ENCODE measurements at places on chromosomes 1 and 21.
A peak's percentile ranks its signal among the peaks of the same experiment; 100 is the strongest.

DNA sequence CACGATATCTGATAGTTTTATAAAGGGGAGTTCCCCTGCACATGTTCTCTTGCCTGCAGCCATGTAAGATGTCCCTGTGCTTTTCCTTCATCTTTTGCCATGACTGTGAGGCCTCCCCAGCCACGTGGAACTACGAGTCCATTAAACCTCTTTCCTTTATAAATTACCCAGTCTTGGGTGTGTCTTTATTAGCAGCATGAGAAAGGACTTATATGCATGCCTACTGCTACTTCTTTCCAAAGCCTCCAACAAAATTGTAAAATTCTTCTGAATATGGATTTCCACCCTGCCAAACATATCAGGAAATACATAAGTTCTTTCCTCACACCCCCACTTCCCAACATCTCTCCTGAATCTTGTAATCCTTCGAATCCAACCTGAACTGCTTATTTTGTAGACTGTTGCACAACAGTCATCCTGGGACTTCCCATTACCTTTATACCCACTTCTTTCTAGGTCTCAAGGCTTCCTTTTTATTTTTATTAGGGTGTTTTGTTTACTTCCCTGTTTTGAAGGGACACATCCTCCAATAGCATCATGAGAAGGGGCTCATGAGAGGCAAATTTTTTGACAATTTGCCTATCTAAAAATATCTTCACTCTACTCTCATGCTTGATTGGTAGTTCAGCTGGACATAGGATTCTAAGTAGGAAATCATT, 67.5 kb upstream of the MUTYH start:
- no peak for DNase-seq

DNA sequence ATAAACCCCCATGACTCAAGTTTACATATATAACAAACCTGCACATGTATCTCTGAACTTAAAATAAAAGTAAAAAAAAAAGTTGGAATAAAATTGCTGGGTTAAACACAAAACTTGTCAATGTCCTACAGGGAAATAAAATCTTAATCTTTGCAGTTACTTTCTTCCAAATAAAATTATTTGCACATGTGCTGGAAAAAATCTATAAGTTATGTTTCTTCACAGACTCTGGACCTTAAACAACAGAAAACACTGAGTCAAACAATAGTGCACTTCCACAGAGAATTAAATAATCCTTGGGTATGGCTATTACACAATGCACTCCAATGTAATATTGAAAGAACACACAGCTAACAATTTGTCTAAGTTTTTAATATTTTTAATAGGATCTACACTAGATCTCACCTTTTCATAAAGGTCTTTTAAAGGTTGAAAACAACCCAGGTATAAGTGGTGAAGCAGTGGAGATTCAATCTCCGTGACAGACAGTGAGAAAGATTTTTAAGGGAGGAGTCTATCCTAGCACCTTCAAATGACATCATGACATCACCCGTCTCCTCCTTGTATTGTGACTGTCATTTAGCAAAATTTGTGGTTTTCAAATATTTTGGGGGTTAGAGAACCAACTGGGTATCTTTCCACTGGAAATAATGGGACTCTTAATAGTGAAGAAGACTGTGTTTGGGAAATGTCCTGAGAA, 25.2 kb upstream of the FGGY start:
- no peak for DNase-seq

DNA sequence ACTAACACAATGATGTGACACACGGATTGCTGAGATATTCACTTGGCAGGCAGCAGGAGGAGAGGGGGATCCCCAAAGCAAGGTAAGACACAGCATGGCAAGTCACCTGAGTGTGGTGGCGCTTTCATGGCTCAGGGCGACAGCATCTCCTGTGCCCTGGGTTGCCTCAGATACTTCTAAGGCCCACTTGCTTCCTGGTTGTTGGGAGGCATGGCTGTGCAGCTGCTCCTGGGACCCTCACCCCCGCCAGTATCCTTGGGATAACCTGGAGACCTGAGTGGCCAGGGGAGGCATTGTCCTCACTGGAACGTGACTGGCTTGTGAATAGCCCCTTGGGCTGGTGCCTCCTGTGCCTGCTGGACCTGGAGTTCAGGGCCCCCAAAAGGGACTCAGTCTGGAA, 69.8 kb downstream of the STUM start:
- DNase-seq: no peak

- DNase-seq: no peak
These were observed 440.9 kb upstream of the ZRANB2 start for GRCh38 chr1:71521655-71522264.

- DNase-seq: no peak
These were observed 68.4 kb downstream of the LPGAT1 start for GRCh38 chr1:211762206-211762605.

- no peak for DNase-seq
These were observed 12.5 kb upstream of the GUCA2A start for GRCh38 chr1:42176902-42177519.

GRCh38 chr1:51313268-51313852, 17.0 kb downstream of the TTC39A start:
- no peak for DNase-seq

DNA sequence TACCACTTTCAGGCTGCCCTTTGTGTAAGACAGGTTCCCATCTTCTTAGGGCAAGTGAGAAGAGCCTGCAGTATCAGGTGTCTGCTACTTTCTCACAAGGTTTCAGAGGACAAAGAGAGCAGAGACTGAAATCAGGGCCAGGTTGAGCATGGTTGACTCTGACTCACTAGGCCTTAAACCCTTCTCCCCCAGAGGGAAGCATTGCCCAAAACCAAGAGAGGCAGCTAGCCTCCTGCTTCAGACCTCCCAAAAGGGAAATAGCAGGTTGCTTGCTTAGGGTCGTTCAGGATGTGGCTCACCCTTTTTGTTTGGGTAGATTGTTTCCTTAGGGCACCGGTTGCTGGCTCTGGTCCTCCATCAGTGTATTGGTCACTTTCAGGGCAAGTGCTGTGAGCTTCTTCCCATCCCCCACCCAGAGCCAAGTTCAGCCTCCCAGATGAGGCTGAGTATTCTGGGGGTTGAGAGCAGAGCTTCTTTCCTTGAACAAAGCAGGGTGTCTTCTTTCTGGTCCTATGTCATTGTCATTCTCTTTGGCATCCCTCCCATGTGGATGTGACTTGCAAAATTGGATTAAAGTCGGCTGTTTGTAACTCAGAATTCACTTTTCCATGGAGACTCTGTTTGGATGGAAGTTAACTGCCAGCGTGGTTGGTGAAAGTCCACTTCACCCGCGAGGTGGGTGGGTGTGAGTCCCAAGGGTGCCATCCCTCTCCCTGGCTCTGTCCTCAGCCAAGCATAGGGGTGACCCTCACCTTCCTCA, 55.5 kb upstream of the GALNT2 start:
- no peak for DNase-seq

GRCh38 chr1:2499986-2500596, 24.0 kb downstream of the PLCH2 start:
- peak; percentile 79 for DNase-seq

- no peak for DNase-seq
These were observed 263.5 kb downstream of the LMO4 start for GRCh38 chr1:87592156-87592555.

GRCh38 chr1:53703174-53703573, 35.8 kb downstream of the GLIS1 start:
- DNase-seq: no peak

DNA sequence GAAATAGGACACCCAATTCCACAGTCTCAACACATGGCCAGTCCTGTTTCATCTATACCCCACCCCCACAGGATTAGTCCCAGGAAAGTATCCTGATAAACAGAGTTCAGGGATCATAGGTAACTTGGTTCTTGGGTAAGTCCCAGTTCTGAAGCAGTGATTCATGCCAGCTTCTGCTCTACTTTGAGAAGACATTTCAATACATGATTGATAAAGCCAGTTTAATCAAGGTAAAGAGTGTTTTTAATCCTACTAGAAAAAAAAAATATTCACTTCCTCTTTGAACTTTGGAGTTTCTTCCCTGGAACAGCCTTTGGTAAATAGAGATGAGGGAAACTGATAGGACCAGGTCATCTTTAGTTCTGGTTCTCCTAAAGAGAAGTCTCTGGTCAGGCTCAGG, 142.4 kb downstream of the TLR5 start:
- DNase-seq: no peak

DNA sequence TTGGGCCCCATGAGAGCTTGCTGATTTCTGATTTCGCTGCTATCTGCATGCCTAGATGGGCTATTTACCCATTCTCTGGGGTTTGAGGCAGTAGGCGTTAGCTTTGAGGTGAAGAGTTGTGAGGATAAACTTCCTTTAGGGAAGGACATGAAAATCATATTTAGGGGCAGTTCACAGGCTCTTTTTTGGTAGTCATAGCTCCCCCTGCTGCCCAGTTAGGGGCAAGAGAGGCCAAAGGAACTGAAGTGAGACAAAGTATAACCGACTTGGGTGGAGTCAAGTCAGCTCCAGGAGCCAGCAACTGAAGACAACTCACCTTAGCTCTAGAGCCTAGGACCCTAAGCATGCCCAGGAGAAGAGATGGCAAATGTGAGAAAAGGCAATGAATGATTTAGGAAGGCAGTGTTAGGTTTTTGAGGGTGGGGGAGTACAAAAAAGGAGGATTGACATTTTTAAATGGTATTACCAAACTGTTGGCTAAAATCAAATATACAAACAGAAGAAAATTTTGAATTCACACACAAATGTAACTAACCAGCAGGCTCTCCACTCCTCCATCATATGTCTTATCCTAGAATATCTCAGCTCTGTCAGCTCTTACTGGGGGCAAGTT, 625.2 kb downstream of the LMO4 start:
- peak; percentile 61 for DNase-seq

GRCh38 chr1:65026235-65026634, 59.9 kb upstream of the JAK1 start:
- DNase-seq: no peak

DNA sequence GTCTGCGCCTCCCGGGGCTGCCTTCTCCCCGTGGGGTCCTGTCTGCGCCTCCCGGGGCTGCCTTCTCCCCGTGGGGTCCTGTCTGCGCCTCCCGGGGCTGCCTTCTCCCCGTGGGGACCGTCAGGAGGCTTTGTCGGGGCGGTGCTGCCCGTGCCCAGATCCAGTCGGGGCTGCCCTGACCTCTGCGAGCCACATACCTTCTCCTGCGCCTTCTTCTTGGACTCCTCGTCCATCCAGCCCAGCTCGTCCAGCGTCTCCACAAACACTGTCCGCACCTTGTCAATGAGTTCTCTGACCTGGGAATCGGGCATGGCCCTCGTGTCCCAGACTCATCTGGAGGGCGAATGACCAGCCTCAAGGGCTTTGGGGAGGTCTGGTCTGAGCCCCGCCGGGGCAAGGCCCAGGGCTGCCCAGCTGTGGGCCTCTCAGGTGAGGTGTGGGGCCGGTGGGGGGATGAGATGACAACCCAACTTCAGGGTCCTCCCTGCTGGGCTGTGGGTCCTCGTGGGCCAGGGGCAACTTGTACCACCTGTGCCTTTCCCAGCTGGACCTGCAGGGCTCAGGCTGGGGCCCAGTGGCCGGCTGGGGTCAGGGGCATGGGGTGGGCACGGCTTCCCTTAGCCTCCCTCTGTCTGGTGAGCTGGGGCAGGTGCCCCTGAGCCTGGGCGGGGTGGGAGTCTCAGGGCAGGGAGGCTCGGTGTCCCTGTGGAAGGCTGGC, 9.4 kb downstream of the PRXL2B start:
- DNase-seq: no peak

- DNase-seq: no peak
These were observed 36.8 kb upstream of the PKN2 start for GRCh38 chr1:88647249-88647645.

DNA sequence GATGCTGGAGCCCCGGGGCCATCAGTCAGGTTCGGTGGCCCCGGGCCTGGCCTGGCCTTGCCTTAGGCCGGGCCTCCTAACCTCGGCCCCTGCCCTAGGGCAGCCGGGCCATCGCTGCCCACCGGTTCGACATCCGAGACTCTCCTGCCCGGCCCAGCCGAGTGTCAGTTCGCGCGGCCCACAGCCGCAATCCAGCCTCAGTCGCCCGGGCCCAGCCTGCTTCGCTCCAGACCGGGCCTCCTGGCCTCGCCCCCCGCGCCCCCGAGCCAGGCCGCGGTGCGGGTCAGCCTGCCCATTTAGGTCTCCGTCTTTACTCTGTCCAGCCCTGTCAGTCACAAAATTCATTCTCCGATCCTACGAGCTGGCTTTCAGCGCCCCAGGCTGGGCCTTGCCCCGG, 777 bp downstream of the LRRC41 start:
- DNase-seq: no peak

- no peak for DNase-seq
These were observed 289.8 kb downstream of the NTNG1 start for GRCh38 chr1:107430540-107431228.

DNA sequence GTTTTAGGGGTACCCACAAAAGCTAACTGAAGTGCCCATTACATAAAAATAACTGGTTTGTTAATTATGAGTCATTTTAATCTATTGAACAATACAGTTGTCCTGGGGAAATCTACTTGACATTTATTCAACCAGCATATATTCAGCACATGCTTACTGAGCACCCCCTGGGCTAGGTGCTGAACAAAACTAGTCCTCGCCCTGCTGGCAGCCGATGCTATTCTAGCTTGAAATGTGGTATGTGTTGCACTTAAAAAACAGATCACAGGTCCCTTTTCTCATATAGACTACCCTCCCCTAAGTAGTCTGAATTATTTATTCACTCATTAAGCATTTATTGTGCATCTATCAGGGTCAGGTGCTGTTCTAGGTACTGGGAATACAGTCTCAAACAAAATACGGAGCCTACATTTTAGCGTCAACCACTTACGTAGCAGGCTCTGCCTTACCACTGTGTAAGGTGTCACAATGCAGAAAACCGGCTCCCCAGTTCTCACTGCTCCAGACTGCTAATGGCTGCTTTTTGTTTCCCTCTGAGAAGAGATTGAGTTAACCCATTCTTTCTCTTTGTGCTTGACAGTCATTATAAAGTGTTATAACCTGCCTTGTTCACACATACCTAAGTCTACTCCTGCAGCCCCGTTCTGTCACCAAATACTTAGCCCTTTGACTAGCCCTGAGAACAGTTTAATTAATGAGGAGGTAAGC, 57.1 kb downstream of the ADCY10 start:
- DNase-seq: no peak

- DNase-seq: no peak
These were observed 1488.4 kb downstream of the MRPL39 start for GRCh38 chr21:24118738-24119459.

DNA sequence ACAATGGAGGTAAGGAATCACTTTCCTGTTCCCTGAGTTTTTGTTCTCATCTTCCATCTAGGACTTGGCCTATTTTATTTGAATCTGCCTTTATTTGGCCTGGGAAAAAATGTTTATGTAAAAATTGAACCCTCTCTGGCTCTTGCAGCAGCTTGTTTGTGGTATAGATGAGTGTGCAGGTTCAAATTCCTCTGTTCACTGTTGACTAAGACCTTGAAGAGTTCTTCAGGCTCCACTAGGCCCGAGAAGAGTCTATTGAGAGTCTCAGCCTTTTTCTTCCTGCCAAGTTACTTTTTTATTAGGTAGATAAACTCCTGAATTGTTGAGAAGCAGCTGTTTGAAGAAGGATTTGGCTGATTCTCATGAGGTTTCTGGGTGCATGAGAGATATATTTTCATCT, 248.8 kb upstream of the ADGRL2 start:
- DNase-seq: peak; percentile 36

- peak; percentile 47 for DNase-seq
These were observed at the start of gene SLAMF1 for GRCh38 chr1:160646711-160647328. SLAMF1 (minus strand) TSS chr1:160647044; CDS start chr1:160646945, 99 bp downstream.

- DNase-seq: no peak
These were observed 61.4 kb upstream of the DYNLT5 start for GRCh38 chr1:66690666-66691381.

GRCh38 chr1:234647758-234648157, 37.8 kb upstream of the IRF2BP2 start:
- no peak for DNase-seq

Data from upper lobe of left lung (tissue), 6 donors.